ENCODE measurements at places on chromosomes 11 and 22.

- no peak for DNase-seq
Measured at GRCh38 chr11:45658292-45658991, 7.0 kb downstream of the CHST1 start.

DNA sequence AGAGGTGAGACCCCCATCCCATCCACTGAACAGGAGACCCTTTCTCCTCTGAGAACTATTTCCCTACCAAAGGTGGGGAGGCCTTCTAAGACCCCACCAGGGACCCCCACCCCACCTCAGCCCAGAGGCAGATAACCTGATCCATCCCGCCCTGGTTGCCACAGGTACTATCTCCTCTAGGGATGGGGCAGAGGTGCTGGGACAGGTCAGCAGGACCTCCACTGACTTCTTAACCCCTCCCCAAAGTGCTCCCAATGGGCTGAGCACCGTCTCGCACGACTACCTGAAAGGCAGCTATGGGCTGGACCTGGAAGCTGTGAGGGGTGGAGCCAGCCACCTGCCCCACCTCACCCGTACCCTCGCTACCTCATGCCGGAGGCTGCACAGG, 4.3 kb downstream of the INPPL1 start:
- no peak for DNase-seq

DNA sequence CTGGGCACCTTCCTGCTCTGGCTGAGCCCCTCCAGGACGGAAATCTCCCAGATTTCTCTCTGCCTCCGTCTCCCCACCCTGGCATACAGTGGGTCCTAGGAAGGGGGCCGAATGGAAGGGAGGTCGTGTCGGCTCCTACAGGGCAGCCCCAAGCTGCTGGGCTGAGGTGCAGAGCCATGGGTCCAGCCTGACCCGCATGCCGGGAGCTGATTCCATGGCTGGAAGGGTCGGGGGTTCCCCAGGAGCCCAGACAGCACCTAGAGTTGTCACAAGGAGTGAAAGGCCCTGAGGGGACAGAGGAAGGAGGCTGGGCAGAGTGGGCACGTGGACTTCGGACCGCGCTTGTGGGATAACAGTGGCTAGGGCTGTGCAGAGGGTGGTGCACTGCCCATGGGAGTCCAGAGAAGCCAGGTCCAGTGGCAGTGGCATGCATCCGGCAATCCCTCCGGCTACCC, 16.5 kb downstream of the CCND1 start:
- DNase-seq = no peak

GRCh38 chr11:123249354-123249753, 54.3 kb upstream of the CLMP start:
- no peak for DNase-seq

DNA sequence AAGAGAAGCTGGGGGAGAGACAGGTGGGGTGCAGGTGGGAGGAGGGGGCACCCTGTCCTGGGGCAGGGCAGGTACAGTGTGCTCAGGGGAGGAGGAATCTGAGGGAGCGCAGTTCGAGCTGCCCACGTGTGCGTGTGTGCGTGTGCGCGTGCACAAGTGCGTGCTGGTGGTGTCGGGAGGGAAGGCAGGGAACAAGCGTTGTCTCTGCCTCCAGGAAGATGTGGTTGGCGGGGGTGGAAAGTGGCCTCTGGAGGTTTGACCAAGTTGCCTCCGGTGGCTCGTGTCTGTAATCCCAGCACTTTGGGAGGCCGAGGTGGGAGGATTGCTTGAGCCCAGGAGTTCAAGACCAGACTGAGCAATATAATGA, 49.9 kb upstream of the THY1 start:
- no peak for DNase-seq

- DNase-seq = no peak
Measured at GRCh38 chr11:20626279-20626678, 26.9 kb downstream of the SLC6A5 start.

DNA sequence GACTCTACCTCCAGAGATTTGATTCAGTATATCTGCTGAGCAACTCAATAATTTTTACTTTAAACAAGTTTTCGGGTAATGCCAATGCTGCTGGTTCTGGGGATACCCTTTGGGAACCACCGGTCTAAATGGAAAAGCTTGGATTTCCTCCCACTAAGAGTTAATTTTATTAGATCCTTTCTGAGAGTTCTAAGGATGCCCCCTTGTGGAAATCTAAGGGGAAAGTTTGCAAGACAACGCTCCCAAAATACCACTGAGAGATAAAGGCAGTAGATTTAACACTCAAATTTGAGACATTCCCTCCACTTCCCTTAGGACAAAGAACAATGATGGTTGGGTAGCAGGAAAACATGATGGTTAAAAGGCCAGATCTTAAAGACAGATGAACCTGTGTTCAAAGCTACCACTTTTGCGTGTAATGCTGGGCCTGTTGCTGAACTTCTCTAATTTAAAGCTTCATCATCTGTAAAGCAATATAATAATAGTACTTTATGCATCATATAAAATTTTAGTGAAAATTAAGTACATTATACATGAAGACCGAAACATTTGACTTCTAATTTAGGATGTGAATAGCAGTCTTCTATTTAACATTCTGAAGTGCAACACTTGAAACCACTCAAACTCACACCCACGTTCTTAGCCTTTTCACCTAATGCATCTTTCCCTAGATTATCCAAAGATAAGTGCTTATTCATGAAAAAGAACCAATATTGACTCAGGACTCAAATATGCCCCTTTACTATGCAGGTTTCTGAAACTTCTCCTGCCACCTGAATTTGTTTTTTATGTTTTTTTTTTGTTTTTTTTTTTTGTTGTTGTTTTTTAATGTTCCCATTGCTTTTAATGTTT, 110.1 kb upstream of the LUZP2 start:
- DNase-seq = no peak

Measured in T-helper 22 cell (primary cell).